AG10803 (cell line): ENCODE measurements at places on chromosomes 1 and 21.

DNA sequence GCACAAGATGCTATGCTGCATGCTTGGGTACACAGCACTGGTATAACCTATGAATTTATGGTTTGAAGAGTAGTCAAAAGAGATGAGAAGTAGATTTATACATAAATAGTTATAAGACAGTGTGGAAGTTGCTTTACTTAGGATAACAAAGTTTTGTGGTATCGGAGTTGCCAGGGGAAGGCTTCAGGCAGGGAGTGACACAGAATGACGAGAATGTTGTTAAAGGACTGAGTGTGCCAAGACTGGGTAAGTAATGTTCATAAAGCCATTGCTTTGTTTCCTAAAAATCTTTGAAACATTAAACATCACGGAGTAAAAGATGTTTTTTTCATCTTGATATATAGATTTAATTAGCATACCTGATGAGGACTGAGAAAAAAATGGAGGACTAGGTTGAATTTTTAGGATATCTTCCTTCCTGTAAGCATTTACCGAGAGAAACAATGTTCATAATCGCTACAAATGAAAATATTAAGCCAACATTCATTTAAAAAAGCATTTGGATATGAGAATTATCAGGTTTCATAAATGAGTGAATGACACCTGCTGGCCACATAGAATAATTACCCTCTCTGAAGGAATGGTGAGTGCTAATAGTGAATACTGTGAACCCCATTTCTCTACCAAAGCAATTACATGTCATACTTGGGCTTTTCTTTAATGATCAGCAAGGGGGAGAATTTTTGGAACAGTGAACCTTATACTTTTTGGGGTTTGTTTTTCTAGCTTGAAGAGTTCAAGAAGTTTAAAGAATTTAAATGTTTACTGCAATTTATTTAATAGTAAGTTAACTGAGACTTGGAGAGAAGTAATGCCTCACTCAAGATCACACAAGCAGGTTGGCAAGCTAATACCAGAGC is 28.4 kb downstream of the EXTL2 start:
- DNase-seq, result peak; percentile 64

DNA sequence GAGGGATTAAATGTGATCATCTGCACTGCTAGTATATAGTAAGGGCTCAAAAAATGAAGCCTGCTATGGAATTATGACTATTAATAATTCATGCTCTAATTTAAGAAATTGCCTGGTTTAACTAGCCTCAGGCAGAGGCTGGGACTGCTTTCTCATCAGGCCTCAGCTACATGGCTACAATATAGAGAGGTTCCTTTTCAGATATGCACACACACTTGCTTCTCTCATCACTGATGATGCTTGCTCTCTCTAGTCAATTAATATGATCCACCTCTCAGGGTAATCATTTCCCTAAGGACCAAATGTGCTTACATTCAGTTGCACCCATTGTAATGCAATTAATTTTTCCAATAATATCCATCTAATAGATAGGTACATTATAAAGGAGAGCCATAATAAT is 324.9 kb upstream of the ST6GALNAC5 start:
- DNase-seq, result no peak

DNA sequence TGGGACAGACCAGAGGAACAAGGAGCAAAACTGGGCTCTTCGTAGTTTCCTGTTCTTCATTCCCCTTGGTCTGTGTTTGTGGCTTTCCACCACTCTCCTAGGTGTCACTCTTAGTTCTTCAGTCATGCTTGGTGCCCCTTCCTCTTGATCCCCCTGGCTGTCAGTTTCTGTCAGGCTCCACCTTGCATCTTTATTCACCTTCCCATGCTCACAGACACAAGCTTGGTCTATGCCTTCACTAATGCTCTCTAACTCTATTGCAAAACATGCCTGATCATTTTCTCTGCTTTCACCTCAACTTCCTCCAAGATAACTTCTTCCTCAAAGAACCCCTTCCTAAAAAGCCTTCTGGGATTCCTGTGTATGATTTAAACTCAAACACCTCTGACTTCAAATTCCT is 122.9 kb downstream of the GLUL start:
- no peak for DNase-seq

DNA sequence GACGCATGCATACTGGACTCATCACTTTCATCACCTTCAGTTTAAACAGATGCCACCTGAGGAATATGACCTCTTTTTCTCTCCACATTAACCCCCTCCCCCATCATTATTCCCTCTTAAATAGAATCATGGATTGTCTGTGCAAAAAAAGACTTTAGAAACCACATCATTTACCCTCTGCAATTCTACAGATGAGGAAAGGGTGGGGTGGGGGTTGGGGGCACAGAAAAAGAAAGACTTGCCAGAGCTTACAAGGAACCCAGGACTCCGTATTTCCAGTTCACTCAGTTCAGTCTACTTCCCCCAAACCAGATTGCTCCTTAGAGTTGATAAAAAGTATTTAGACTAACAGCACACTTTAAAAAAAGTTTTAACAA is 26.2 kb upstream of the NFIA start:
- no peak for DNase-seq

- DNase-seq, result peak; percentile 74
Measured at GRCh38 chr1:173332026-173332425, 124.9 kb upstream of the TNFSF4 start.

DNA sequence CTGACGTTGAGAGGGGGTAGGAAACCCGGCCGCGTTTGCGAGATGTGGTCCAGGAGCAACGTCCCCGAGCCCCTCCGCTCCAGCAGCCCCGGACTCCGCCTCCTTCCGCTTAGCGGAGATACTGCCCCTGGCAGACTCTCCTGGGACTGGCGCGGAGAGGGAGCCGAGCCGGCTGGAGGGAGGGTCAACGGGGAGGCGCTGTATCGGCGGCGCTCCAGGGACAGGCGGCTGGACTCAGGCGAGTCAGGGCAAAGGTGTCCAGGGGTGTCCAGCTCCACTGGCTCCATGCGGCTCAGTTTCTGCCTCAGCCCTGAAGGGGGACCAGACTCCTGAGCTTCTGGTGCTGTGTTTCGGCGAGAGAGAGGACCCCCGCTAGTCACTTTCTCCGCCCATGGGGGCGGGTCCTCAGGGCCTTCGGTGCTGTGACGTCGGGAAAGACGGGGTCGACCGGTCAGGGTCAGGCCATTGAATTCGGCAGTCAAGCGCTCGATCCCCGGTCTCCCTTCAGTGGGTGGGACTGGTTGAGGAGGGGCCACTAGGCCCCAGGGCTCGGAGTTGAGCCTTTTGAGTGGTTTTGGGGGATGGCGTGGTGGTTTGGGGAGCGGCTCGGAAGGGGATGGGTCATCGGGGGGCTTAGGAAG is 2.8 kb upstream of the LIX1L start:
- peak; percentile 47 for DNase-seq

GRCh38 chr1:227255086-227255732 is 63.1 kb downstream of the CDC42BPA start:
- DNase-seq, result no peak

DNA sequence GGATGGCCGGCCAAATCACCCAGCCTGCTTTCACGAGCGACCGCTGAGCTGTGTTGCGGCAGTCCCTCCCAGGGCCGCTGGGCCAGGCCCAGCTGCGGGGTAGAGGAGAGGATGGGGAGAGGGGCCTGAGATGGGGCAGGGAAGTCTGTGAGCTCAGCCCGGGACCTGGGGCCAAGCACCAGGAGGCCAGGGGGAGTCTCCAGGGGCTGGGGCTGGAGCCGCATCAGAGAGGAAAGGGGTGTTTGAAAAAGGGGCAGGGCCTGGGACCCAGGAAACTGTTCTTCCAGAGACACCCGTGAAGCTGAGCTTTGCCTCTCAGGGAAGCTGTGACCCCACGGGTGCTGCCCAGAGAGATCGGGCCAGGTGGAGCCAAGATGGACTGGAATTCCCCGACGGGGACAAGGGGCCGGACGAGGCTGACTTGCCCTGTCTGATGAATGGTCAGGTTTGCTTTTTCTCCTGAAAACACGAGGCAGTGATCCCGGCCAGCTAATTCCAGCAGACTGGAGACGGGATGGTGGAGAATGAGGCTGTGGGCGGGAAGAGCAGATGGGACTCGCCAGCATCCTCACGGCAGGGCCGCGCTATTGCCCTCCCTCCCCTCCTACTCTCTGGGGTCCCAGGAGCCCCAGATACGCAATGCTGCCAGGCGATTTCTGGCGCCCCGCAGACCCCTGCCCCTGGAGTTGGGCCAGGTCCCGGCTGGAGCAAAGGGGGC is 40.3 kb upstream of the COL18A1 start:
- DNase-seq, result peak; percentile 67

DNA sequence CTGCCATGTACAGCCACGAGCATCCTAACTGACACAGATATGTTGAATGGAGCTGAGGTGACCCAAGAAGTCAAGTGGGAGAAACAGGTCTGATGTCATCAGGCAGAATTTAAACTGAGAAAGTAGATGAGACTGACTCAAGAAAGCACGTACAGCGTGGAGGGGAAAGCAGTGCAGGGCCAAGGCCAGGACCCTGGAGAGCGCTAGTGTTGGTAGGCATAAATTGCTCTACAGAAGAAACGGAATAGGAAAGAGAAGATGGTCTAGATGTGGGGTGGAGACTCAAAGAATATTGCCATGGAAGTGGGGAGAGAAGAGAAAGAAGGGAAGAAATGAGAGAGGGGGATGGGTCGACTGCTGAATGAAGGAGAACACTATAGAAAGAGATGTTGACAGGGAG is 45.3 kb upstream of the GJB5 start:
- no peak for DNase-seq

DNA sequence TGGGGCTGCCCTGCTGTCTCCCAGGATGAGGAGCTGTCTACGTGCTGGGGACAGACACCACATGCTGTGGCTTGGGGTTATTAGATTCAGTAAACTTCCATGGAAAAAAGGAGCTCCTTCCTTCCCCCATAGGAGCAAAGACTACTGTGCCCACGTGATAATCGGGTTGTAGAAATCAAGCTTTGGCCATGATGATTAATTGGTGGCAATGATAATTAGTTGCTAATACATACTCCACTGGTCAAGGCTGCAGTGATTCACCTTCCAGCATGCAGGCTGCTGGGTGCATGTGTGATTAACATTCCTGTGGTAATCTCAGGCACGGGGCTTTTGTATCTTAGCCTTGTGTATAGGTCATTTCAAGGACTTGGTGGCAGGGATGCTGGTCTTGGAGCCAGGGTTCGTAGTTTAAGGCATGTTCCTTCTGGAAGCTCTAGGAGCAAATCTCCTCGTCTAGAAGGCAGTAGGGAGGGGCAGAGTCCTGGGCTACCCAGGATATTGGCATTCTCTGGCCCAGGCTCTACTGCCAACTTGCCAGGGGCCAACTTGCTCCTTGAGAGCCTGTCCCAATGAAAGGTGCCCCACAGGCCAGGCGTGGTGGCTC is 41.4 kb downstream of the TMCO4 start:
- peak; percentile 97 for DNase-seq

GRCh38 chr1:21655259-21655658 is 13.9 kb downstream of the RAP1GAP start:
- DNase-seq, result no peak

- peak; percentile 15 for DNase-seq
Measured at GRCh38 chr1:41322835-41323234, 38.4 kb upstream of the FOXO6 start.

GRCh38 chr1:209869291-209870149 is 41.7 kb downstream of the UTP25 start:
- peak; percentile 68 for DNase-seq
